NCI-H446 (cell line): ENCODE measurements at places on chromosomes 12 and 14.

DNA sequence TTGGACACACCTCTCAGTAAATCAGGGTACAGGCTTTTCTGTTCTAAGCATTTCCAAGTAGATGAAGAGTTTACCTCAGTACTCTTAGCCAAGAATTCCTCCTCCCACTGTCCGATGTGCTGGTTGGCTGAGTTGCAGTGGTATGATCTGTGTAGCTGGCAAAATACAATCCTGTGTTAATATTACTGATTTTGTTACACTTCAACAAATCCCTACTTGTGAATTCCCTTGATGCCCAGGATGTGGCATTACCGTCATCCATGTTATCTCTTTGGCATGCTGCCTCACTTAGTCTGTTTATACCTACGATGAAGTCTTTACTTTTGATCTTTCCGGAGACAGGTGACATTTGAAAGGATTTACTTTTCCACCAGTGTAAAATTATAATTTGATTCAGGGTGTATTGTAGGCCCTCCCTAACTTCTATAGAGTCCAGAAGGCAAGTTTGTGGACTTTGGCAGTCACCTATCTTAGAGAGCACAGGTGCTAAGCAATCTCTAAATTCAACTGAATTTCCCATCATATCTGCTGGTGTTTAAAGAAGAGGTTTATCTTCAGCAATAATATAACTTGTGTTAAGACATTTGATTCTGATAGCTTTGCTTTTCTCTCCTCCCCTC is 10.1 kb downstream of the CCDC196 start:
- peak; percentile 35 for DNase-seq

GRCh38 chr12:132206046-132206434 is 61.8 kb downstream of the NOC4L start:
- no peak for DNase-seq

DNA sequence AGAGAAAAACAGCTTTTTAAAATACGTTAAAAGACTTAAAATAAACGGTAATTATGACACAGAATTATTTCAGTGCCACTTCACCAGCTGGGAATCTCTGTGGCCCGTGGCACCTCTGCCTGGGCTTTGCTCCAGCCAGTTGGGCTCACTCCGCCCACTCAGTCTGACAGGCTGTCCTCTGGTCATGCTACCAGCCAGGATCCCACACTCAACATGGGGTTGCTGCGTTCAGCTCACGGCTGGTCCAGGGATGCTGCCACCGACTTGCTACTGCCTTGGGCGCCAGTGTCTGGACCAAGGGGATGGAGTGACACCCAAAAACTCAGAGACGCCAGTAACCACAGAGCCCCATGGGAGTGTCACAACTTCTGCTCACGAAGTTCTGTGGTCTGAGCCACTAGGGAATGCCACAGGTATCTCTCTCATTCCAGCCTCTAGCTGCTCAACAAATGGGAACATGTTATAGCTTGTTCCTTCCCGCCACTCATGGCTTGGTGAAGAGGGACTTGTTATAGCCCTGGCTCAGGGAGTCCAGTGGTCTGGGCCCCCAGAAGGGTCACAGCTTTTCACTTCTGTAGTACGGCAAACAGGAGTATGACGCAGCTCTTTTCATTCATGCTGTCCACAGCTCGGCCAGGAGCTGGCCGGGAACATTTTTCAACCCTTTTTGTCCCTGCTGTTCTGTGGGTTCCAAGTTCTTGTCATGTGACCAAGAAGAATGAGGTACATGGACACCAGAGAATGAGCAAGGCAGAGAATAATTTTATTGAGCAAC is 23.4 kb upstream of the ATXN7L3B start:
- no peak for DNase-seq

- no peak for DNase-seq
Observed at GRCh38 chr12:106953352-106954250, 2.1 kb upstream of the TMEM263 start.

DNA sequence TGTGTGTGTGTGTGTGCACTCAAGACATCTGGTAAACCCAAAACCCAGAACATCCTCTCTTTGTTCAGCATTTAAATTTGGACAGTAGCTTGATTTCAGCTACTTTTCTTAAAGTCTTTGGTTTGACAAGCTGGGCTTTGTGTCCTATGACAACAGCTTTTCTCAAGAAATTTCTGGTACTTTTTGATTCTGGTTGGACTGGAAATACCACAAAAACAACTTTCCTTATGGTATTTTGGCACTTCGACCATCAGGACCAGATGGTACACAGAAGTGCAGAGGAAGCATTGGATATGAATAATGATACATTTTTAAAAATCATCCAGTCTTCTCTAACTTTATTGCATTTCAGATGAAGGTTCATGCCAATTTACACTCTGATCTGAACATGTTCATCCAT is 286.6 kb upstream of the FLRT2 start:
- no peak for DNase-seq

GRCh38 chr14:49971156-49972130 is 78.6 kb downstream of the ARF6 start:
- DNase-seq, result peak; percentile 21

DNA sequence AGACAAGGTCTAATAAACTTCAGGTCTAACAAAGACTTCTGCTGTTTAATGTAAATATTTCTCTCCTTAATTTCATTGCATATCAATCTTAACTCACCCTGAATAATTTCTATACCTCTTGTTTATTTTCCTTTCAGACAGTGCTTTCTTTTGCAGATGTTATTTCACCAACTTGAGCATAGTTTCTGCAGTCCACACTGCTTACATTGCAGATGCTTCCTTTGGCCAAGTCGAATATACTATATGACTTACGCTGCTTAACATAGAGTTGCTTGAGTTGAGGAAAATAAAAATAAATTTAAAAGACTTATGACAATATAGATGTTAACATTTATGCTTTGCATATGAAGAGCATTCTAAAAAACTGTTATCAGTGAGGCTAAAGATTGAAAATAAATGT is 217.7 kb downstream of the PTPRO start:
- no peak for DNase-seq

- DNase-seq, result no peak
Observed at GRCh38 chr12:16331998-16332397, 15.4 kb upstream of the MGST1 start.

- DNase-seq, result no peak
Observed at GRCh38 chr14:90498198-90498597, 101.4 kb downstream of the CALM1 start.

GRCh38 chr12:64427988-64428387 is 23.8 kb downstream of the XPOT start:
- DNase-seq, result no peak

- peak; percentile 8 for DNase-seq
Observed at GRCh38 chr14:25431211-25432076, 381.5 kb upstream of the STXBP6 start.

DNA sequence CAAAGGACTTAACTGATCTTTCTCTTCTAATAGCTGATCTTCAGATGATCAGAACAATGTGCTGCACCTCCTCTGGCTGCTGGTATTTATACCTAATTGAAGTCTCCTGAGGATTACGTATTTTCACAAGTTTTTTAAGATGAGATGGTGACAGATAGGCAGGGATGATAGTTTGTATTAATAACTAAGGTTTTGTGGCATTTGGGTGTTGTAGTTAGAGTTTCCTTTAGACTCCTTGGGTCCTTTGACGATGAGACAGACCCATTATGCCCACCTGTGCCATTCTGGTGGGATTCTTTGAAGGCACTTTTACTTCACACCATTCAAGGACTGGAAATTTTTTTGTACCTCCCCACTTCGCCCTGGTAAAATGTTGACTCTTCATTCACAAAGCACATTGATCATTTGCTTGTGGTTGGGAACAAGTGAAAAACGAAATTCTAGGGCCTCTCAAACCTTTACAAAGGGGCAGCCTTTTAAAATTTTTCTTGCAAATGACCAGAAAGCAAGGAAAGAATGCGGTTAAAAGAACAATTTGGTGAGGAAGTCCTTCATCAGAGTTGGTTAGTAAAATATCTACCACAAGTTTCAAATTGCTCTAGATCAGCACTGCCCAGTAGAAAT is at the start of gene IFNG:
IFNG (minus strand) TSS at position 60 of the 624 bp plus-strand sequence. CDS start 125 bp downstream, outside the sequence.
- no peak for DNase-seq

- DNase-seq, result no peak
Observed at GRCh38 chr14:21523203-21523602, 2.9 kb downstream of the SALL2 start.

GRCh38 chr12:90896821-90897220 is 58.2 kb downstream of the CCER1 start:
- no peak for DNase-seq

DNA sequence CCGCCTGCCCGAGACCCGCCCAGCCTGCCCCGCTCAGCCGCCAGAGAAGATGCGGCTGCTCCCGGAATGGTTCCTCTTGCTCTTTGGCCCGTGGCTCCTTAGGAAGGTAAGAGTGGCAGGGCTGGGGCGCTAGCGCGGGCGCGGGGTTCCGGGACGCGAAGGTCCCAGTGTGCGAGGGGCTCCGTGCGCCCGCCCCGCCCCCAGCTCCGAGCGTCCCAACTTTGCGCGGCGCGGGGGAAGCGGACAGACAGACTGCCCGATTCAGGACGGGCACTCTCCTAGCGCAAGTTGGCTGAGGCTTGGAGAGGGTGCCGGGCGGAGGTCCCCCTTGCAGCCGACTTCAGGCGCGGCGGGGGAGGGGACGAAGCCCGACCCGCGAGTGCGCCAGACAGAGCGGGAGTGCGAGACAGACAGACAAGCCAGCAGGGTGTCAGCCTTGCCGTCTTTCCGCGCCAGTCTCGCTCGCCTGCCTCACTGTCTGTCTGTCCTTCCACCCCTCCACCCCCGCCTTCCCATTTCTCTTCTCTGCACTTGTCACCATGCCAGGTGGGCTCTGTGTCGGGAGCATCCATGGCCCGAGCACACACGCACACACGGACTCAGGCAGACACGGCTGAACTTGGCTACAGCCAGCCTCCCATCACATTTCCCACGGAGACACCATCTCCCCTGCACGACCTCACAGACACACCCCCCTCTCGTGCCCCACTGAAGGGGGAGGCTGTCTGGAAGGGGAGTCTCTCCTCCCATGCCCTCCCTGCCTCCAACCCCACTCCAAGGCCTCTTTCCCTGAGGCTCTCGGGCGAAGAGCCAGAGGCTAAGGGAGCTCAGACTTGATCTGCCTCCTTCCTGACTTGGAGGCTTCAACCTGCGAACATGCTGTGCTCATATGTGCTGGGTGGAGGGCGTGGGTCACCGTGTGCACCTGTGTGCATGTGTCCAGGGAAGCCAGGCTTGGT is 606 bp downstream of the NXPH4 start:
- peak; percentile 57 for DNase-seq

GRCh38 chr14:95292660-95293425 is 26.9 kb downstream of the CLMN start:
- DNase-seq, result no peak

DNA sequence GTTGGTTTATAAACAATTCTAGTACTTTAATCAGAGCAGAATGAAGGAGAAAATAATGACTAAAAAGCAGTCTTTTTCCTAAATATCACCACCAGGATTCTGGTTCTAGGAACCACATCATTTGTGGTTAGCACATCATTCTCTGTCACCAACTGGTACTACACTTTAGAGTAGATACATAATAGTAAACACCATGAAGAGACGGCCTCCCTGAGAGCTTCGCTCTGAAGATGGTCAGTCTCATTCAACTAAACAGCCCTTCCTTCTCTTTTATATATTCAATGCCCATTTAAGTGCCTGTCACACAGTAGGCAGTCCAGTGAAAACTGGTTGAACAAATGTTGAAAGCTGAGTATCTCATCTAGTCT is 10.9 kb downstream of the SLC38A2 start:
- no peak for DNase-seq

GRCh38 chr14:66315548-66315947 is 170.6 kb upstream of the CCDC196 start:
- DNase-seq, result no peak

DNA sequence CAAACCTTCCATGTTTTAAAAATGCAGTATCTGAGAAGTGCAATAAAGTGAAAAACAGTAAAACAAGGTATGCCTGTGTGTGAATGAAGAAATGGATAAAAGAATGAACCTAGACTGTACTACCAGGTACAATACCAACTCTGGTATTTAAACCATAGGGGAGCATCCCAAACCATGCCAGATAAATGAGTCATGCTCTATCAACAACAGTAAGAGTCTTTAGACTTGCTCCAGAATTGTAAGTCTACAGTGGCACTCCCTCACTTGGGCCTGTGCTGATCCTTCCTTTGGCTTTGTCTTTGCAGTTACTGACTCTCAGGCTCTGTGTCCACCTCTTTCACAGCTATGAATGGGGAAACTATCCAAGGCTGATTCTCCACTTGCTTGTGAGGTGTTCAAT is 38.1 kb downstream of the BBS10 start:
- no peak for DNase-seq

- peak; percentile 2 for DNase-seq
Observed at GRCh38 chr12:29769162-29769858, 14.4 kb downstream of the TMTC1 start.
